ENCODE measurements at places on chromosomes 2 and 18. TPM values are rescaled to one million over a fixed set of nuclear protein-coding genes. Genes with fewer than 3 reads are reported as not detected.

FBLN7 gene
- total RNA-seq: 0.60 TPM

FBXO48 gene
- total RNA-seq: 1.0 TPM

ANKRD12 gene
- 49.3 TPM for total RNA-seq

APOB gene
- total RNA-seq: 9.1 TPM

DNA sequence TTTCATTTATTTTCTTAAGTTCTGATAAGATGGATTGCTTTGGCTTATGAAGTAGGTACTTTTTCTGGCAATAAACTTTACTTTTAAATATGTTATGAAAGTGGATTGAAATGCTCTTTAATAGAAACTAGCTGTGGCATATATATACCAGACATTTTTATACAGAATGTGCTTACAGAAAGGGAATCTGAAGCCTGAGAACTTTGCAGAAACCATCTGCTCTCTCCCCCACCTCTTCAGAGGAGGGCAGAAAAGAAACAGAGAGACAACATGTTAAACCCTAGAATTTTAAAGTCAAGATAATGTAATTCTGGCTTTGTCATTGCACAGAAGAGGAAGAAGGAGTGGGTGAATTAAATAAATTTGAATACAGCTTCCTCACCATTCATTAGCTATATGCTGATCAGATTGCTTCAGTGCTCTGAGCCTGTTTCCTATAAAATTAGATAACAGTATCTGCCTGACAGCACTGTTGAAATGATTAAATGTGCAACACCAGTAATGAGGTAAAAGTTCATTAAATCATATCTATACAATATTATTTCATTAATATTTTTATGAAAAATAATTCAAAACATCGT lies 247.3 kb downstream of the CNTNAP5 start:
- DNase-seq: no peak

GRCh38 chr2:201114846-201115245 lies 1.1 kb upstream of the CFLAR start:
- no peak for DNase-seq

- no peak for DNase-seq
Observed at GRCh38 chr2:23761638-23762037, 165.3 kb downstream of the ATAD2B start.

- no peak for DNase-seq
Observed at GRCh38 chr2:43133708-43134570, 92.5 kb downstream of the ZFP36L2 start.

DNA sequence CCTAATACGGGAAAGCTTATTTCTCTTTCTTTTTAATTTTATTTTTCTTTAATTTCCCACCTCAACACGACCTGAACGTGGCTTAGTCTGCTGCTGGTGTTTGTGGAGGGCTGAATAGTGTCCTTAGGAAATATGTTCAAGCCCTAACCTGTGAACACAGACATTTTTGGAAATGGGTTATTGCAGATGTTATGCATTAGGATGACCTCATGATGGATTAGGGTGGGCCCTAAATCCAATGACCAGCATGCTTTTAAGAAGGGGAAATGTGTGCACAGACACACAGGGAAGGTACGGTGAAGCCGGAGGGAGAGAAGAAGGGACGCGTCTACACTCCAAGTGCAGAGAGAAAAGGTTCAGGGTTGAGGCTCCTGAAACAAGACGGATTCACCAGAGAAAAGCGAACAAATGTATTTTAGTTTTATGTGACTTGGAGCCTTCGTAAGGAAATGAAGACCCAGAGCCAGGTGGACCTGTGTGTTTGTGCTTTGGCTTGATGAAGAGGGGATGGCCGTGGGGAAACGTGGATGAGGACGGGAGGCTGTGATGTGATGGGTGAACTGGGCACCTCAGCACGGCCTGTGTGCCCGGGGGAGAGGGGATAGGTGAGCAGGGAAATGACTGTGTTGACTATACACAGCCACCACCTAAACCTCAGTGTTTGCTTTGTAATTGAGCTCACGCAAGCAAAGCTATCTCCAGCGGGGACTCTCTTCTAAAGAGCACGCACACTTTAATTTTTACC lies 37.5 kb downstream of the RTP5 start:
- no peak for DNase-seq

GRCh38 chr2:102050854-102051391 lies 59.2 kb downstream of the IL1R2 start:
- DNase-seq: peak; percentile 89

DNA sequence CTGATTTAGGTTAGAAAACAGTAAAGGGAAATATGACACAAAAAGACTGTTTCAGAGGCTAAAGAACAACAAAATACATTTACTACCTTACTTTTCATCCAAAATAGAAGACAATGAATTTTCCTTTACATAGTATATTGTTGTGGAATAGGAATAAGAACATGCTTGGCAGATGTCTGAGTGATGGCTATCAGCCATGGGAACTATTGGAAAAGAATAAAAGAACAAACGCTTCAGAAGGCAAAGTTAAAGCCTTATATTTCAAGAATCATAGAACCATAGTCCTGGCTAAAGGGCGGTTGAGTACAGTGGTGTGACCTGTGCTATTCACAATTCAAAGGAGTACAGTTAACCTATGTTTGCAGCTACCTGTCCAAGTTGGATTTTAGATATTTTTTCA lies 73.9 kb upstream of the NRXN1 start:
- no peak for DNase-seq

DNA sequence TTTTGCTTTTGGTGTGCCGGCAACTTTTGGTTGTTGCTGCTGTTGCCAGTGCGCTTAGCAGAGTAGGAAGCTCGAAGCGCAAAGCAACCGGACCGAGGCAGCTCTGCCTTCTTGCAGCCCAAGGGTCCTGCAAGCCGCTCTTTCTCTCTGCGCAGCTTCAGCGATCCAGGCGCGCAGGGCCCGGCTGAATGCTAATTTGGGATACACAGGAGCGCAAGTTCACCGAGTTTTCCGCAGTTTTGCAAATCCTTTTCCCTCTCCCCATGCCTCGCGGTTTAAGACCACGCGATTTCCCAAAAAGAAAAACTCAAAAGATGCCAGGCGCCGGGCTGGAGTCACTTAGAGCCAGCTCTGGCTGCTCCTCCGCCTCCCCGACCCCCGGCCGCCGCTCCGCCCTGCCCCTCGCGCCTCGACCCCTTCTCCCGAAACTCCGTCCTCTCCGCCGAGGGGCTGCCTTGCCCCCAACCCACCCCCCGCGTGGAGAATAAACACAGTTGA lies 13.5 kb upstream of the SIX3 start:
- DNase-seq: no peak

DNA sequence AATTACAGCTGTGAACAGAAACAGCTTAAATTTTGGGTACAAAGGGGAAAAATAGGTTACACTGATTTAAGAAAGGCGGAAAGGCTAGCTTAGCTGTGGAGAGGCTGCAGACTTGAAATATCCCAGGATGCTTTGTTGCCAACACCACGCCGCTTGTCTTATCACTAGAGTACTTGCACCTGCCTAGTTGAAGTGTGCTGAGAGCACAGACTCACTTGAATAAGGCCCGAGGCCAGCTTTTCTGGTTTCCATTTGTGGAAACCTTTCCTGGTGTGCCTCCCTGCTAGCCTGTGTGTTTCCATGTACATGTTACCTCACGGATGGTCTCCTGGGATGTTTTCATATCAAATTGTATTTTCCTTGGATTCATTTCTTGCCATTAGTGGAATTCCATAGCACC lies 3.2 kb downstream of the CABLES1 start:
- DNase-seq: peak; percentile 52

GRCh38 chr2:3667151-3667631 lies 9.2 kb downstream of the ALLC start:
- no peak for DNase-seq

DNA sequence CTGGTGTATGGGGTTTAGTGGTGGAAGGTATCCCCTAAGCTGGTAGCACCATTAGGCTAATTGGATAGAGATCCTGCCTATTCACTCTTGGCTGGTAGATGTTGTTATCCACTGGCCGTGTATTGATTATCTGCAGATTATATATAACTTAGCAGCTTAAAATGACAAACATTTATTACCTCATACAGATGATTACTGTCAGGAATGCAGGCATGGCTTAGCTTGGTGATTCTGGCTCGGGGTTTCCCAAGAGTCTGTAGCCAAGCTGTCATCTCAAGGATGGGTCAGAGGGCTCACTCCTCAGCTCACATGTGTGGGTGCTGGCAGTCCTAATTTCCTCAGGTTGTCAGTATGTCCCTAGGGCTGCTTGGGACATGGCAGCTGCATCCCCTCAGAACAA lies 465.8 kb downstream of the PARD3B start:
- DNase-seq: no peak

GRCh38 chr18:51110073-51110797 lies 80.2 kb downstream of the SMAD4 start:
- peak; percentile 57 for DNase-seq
